Astrocyte (in vitro differentiated cells and primary cell): ENCODE measurements at places on chromosomes 7 and 10. TPM values are rescaled to one million over a fixed set of nuclear protein-coding genes. Genes with fewer than 3 reads are reported as not detected.

GRCh38 chr10:48996-49395 is at the start of gene TUBB8:
Gene TUBB8 (minus strand): TSS chr10:49296. CDS start chr10:49238, 58 bp downstream.
- H3K4me3 ChIP-seq: no peak within 1 kb of the TSS
- H3K4me1 ChIP-seq: no peaks in the 10 kb centered on the region
- no peak within 1 kb of the TSS for H3K27ac ChIP-seq
- no peaks in the 10 kb centered on the region for H3K27me3 ChIP-seq
- DNase-seq: no peak
- H3K36me3 ChIP-seq: no peaks in the 10 kb centered on the region

RELN gene
- total RNA-seq: 0.70 and 0.98 TPM in 2 replicates

DNA sequence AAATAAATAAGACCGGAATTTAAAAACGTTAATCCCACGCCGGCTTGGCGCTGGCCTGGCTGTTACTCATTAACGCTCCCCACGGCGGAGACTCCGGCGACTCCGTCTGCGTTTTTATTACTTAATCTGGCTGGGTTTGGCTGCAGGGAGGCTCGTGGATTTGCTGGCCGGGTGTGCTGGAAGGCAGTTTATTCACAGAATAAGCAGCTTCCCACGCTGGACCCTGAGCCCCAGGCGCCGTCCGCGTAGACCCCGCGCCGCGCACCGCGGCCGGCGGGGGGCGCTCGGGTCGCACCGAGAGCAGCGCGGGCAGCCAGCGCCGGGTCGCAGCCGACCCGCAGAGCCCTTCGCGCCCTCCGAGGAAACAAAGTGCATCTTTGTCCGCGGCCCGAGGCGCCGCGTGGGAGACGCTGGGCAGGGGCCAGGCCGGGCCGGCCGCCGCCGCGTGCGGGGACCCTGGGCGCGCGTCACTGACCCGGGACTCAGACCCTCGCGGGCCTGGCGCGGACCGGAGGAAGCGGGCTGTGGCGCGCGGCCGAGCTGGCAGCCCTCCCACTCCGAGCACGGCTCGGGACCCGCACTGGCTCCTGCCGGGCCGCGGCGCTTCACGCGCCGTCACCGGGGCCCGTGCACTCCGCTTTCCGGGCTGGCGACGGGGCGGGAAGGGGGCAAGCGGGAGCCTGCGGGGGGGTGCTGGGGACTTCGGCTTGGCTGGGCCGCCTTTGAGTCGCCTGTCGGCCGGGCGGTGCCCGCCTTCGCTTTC is 587 bp upstream of the GRK5 start:
- peak; percentile 41 for DNase-seq
- H3K27ac ChIP-seq: peak overlapping the region; percentile 76
- peaks cover 46% of the 10 kb centered on the region for H3K4me1 ChIP-seq
- no peaks in the 10 kb centered on the region for H3K27me3 ChIP-seq
- peak overlapping the region; percentile 57 for H3K4me3 ChIP-seq

IDI2 gene
- not detected in 2 replicates for total RNA-seq

ACSL5 gene
- 0.68 and 0.79 TPM in 2 replicates for total RNA-seq
